WTC11 (cell line): ENCODE measurements at places on chromosomes 3 and 15. TPM values are rescaled to one million over a fixed set of nuclear protein-coding genes. Genes with fewer than 3 reads are reported as not detected.

- DNase-seq = peak; percentile 46
Measured at GRCh38 chr15:79282371-79283251, at the start of gene ANKRD34C. TSS of gene ANKRD34C (plus strand) at chr15:79282722. CDS start at chr15:79293285, 10,563 bp downstream.

DNA sequence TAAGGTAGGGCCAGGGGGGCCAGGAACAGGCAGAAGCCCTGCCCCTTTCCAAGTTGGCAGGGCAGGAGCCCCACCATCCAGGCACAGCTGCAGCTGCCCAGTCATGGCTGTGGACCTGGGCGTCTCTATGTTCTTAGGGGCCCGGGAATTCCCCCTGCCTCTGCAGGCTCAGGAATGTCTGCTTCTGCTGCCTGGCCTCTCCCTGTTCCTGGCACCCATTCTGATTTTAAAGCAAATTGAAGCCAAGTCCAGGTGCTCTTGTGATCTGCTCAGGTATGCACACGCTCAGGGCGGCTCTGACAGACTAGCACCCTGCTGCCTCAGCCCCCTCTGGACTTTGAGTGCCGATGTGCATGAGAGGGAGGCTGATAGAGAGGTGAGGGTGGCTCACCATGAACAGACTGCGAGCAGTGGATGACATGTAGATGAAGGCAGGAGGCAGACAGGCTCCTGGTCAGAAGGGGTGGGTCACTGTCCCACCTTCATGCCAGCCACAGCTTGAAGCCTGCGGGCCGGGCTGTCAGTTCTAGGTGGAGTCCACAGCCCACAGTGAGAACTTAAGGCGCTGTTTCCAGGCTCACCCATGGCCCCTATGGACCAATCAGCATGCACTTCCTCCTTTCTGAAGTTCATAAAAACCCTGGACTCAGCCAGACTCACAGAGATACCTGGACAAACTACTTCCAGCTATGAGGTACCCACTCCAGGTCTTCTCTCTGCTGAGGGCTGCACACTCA, 747.8 kb upstream of the GBE1 start:
- no peak for DNase-seq

DNA sequence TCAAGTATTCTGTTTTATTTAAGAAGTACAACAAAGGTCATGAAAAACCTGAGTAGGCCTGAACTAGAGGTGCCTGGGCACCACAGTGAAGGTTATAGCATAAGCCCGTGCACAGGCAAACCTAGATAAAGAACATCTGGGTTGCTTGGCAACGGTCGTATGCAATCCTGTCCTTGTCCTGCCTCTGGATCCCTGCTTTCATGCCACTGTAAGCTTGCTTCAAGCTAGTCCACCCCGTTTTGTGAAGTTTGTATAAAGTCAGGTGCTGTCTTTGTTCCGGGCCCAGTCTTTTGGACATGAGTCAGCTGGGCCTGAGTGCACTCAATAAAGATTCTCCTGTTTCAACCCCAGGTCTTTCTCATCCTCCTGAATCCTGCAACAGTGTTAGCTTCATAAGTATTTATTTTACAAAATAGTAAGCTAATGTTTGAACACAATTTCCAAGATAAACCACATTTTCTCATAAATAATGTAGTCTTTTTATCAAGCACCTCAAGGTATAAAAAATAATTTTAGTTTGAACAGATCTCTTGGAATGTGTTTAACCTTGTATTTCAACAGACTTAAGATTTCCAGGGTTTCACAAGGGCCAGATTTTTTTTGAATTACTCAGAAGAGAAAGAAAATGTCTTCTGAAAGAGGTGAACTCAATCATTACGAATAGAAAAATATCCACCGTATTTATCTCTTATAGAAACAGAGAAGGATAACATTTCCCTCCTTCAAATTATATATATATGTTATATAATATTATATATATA, 14.3 kb upstream of the SLC9C1 start:
- no peak for DNase-seq

DNA sequence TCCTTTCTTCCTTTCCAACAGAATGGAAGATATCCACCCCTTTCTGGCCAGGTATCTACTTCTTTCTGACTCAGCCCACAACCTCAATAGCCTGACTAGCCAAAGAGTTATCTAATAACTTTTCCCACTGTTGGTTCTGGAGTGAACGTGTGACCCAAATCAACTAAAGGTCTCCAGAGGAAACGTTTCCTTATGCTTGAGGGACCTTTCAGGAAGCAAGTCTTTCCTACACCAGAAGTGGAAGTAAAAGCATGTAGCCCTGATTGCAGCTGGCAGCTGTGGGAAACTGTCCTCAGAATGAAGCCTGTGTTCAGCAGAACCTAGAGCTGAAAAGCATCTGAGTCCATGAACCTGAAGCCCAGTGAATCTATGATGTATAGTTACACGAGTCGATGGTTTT, 34.7 kb upstream of the PHLDB2 start:
- DNase-seq = no peak

The CCR5 gene
- total RNA-seq = 0.09 TPM in 1 of 3 replicates, not detected in the others

The ZDHHC23 gene
- 16.1 to 19.2 TPM (median 17.9 TPM) in 3 replicates for total RNA-seq

The GPR149 gene
- total RNA-seq = 0.09 TPM in 1 of 3 replicates, not detected in the others

The MLF1 gene
- total RNA-seq = 22.3 to 35.6 TPM (median 31.9 TPM) in 3 replicates
